Activated naive CD8-positive, alpha-beta T cell treated with anti-CD3 and anti-CD28 coated beads, Interleukin-2, amount 10 ng/mL, durations not matched to agents 7 days and 5 days (primary cell): ENCODE measurements at places on chromosomes 7 and 10. TPM values are rescaled to one million over a fixed set of nuclear protein-coding genes. Genes with fewer than 3 reads are reported as not detected.

GRCh38 chr7:158317238-158318205 is 270.1 kb downstream of the PTPRN2 start:
- no peaks in the 10 kb centered on the region for H3K4me1 ChIP-seq
- H3K27me3 ChIP-seq: peaks cover 5% of the 10 kb centered on the region
- H3K36me3 ChIP-seq: no peaks in the 10 kb centered on the region
- no peak overlapping the region for H3K27ac ChIP-seq
- no peak for DNase-seq

DNA sequence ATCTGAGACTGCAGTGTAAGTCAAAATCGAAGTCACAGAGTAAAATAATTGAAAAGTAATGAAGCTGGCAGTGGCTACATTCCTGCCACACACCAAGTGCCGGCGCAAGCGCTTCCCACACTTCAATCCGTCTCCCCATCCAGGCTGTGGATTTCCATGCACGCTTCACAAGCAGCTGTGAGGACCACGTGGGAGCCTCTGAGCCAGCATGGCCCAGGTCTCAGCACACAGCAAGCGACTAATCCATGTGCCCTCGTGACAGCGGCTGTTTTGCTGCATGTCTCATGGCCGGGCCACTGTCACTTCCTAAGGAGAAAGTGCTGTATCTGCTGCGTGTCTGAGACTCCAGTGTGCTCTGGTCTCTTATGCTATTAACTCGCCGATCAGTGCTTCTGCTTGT is 566.9 kb downstream of the DNAJB6 start:
- H3K27me3 ChIP-seq: peaks cover 4% of the 10 kb centered on the region
- no peaks in the 10 kb centered on the region for H3K4me1 ChIP-seq
- H3K27ac ChIP-seq: no peak overlapping the region

KEL gene
- 0.94 TPM for total RNA-seq

GRCh38 chr7:125561006-125561405 is 631.4 kb upstream of the POT1 start:
- no peaks in the 10 kb centered on the region for H3K4me1 ChIP-seq
- no peaks in the 10 kb centered on the region for H3K27me3 ChIP-seq
- no peak for DNase-seq
- no peak overlapping the region for H3K27ac ChIP-seq
- H3K36me3 ChIP-seq: no peaks in the 10 kb centered on the region
- peak overlapping the region; percentile 25 for H3K4me3 ChIP-seq

DNA sequence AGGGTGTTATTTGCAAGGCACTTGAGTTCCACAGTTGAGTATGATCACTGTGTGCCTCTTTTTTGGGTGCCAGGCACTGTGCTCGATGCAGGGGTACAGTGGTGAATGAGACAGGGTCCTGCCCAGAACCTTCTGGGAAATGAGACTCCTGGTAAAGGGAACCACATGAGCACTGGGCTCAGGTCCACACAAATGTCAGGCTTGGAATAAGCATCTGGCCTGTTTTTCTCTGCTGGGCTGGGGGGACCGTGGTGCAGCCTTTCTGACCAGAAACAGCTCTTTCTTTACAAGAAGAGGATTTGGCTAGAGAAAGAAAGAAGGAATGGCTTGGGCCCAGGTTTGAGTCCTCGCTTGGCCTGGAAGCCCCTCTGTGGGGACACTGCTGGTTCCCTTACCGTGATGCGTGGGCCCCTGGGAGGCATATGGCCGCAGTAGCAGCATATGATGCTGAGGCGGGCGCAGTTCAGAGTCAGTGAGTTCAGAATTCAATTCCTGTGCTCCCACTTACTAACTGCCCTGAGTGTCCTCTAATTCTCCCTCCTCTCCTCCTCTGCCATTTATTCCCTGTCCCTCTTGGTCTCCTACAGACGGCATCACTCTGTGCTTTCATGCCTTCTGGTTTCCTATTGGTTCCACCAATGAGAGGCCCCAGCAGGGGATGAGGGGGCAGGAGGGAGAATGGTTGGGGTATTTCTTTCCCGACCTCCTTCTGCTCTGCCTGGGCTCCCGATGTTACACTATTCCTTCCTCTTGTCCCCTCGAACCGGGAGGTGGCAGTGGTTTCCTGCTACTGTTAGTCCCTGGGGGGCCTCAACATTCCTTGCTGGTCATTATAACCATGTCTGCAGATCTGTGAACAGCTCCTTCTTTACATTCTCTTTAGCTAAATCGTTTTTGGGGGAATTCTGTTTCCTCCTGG is 9.6 kb upstream of the KCP start:
- H3K36me3 ChIP-seq: no peaks in the 10 kb centered on the region

- H3K36me3 ChIP-seq: peaks cover 1% of the 10 kb centered on the region
- peak overlapping the region; percentile 95 for H3K27ac ChIP-seq
- peak overlapping the region; percentile 87 for H3K4me3 ChIP-seq
- peaks cover 63% of the 10 kb centered on the region for H3K4me1 ChIP-seq
These were observed 102.3 kb upstream of the PPIF start for GRCh38 chr10:79244841-79245504.

CAV2 gene
- not detected for total RNA-seq

DNA sequence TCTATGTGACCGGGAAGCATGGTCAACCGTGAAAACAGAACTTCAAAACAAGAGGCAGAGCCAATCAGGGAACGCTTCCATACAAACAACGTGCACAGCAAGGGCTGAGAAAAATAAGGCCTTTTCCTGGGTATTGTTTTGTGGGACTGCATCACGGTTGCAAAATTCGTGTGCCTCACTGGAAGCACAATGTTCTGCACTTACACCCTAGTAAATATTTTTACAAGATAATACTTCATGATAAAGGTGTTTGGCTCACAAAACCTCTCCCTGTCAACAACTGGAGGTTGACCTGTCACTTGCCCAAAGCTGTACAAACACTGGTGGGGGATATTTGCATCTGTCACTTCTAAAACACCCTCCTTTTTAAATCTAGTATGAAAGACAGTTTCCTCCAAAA is 37.0 kb downstream of the KLF6 start:
- H3K27ac ChIP-seq: no peak overlapping the region
- H3K4me1 ChIP-seq: peaks cover 4% of the 10 kb centered on the region
- peaks cover 8% of the 10 kb centered on the region for H3K27me3 ChIP-seq

GRCh38 chr7:18167815-18168214 is 140.2 kb upstream of the PRPS1L1 start:
- DNase-seq: no peak
- H3K27ac ChIP-seq: no peak overlapping the region
- H3K4me3 ChIP-seq: no peak overlapping the region
- H3K27me3 ChIP-seq: no peaks in the 10 kb centered on the region
- no peaks in the 10 kb centered on the region for H3K36me3 ChIP-seq

KLLN gene
- 0.69 TPM for total RNA-seq

GRCh38 chr7:106768324-106768751 is 96.7 kb upstream of the PIK3CG start:
- H3K27ac ChIP-seq: peak overlapping the region; percentile 68
- no peaks in the 10 kb centered on the region for H3K36me3 ChIP-seq
- peak overlapping the region; percentile 75 for H3K4me3 ChIP-seq
- H3K27me3 ChIP-seq: no peaks in the 10 kb centered on the region

DNA sequence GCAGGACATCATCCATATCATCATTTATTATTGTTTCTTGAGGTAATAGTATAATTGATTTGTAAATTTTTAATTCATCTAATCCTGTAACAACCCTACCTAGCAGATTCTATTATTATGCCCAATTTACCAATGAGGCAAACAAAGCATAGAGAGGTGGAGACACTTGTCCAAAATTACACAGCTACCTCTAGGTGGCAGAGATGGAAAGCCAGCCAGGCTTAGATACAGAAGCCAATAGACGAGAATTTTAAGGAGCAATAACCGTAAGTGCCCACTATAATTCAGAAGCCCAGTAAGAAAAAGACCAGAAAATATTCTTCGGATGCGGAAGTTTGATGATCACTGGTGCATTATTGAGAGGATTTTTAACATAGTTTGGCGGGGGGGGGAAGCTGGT is 54.0 kb downstream of the ANK3 start:
- no peak for DNase-seq
- H3K4me1 ChIP-seq: no peaks in the 10 kb centered on the region
- no peaks in the 10 kb centered on the region for H3K36me3 ChIP-seq
- no peak overlapping the region for H3K27ac ChIP-seq

- H3K36me3 ChIP-seq: no peaks in the 10 kb centered on the region
- DNase-seq: no peak
- no peak overlapping the region for H3K27ac ChIP-seq
- H3K4me1 ChIP-seq: no peaks in the 10 kb centered on the region
- no peak overlapping the region for H3K4me3 ChIP-seq
These were observed 249.6 kb upstream of the PTER start for GRCh38 chr10:16187161-16187560.

TMEM229A gene
- total RNA-seq: not detected

GRCh38 chr7:134625550-134625949 is 21.1 kb upstream of the BPGM start:
- H3K27me3 ChIP-seq: peaks cover 47% of the 10 kb centered on the region
- no peak for DNase-seq
- no peak overlapping the region for H3K27ac ChIP-seq
- no peak overlapping the region for H3K4me3 ChIP-seq
- H3K36me3 ChIP-seq: no peaks in the 10 kb centered on the region

DNA sequence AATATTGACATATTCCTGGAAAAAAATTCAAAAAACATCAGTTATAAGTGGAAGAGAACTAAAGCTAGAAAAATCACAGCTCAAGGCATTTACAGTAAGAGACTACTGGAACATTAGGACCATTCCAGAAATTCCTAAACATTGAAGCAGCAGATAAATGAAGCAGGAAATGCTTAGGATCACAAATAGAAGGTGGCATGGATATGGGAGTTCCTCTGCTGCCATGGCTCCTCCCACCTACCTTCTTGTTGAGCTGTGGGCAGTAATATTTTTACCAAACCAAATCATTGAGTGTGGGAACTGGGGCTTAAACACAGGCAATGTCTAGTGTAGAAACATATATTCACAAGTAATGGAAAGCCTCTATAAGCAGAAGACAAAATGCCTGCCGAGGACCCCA is 292.8 kb downstream of the ANKRD7 start:
- DNase-seq: no peak
- no peaks in the 10 kb centered on the region for H3K36me3 ChIP-seq
- H3K27ac ChIP-seq: no peak overlapping the region
- no peaks in the 10 kb centered on the region for H3K27me3 ChIP-seq
- H3K4me1 ChIP-seq: no peaks in the 10 kb centered on the region
